Brain (organoid and tissue), 16 donors: ENCODE measurements at places on chromosomes 4 and X.

- DNase-seq = peak; percentile 66
These were observed at the start of gene BMP3 for GRCh38 chr4:81030061-81030980. Gene BMP3, plus strand, starts transcription at chr4:81030708. Its CDS starts 577 bp downstream, at chr4:81031285.

DNA sequence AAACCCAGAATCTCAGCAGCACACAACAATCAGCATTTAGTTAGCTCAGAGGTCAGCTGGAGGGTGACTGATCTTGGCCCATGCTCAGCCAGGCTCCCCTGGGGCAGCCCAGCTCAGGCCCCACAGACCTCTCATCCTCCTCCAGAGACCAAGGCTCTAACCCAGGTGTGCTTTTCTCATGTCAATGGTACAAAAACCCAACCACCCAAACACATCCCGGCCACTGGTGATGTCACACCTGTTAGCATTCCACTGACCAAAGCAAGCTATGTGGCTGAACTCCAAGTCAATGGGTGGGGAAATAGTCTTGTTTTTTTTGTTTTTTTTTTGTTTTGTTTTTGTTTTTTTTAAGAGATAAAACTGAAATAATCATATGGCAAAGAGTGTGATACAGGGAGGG is 77.5 kb downstream of the CYTL1 start:
- DNase-seq = no peak

DNA sequence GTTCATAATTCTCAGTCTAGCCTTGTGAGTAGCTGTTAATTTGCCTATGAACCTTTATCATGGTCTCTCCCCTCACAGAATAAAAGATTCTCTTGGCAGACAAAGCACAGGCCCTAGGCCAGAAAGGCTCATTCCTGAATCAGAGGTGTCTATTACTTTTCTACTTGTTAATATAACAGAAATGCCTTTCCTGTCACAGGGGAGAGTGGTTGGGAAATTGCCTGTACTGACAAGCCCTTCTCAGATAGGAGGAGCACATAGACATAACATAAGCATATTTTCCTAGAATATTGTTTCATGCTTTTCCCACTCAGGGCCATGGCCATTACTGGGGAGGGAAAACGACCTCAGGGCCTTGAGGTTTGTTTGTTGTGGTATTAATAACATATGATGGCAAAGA is 308.3 kb downstream of the BMPR1B start:
- DNase-seq = no peak

DNA sequence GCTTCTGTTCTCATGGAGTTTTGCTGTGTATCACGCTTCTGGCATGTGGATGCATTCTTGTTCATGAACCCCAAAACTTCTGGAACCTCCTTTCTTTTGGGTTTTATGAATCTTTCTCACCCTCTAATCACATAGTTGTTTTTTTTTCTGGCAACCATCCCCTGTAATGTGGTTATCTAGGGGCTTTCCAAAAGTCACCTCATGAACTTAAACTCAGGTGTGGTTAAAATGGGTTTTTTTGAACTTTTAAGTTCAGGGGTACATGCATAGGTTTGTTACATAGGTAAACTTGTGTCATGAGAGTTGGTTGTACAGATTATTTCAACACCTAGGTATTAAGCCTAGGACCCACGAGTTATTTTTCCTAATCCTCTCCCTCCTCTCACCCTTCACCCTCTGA is 1099.4 kb upstream of the SLIT2 start:
- DNase-seq = no peak

DNA sequence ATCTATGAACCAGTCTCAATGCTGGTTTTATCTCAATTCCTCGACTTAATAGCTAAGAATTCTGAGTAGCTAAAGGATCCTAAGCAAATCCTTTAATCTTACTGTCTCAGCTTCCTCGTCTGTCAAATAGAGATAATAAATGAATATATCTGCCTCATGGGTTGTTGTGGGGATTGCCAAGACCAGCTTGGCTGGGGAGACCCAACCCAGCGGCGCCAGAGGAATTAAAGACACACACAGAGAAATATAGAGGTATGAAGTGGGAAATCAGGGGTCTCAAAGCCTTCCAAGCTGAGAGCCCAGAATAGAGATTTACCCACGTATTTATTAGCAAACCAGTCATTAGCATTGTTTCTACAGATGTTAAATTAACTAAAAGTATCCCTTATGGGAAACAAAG is 41.9 kb downstream of the SLC34A2 start:
- DNase-seq = no peak

- no peak for DNase-seq
These were observed 1441.6 kb upstream of the PCDH7 start for GRCh38 chr4:29278585-29278984.

GRCh38 chrX:12007881-12008280 is 130.4 kb upstream of the FRMPD4 start:
- DNase-seq = no peak

DNA sequence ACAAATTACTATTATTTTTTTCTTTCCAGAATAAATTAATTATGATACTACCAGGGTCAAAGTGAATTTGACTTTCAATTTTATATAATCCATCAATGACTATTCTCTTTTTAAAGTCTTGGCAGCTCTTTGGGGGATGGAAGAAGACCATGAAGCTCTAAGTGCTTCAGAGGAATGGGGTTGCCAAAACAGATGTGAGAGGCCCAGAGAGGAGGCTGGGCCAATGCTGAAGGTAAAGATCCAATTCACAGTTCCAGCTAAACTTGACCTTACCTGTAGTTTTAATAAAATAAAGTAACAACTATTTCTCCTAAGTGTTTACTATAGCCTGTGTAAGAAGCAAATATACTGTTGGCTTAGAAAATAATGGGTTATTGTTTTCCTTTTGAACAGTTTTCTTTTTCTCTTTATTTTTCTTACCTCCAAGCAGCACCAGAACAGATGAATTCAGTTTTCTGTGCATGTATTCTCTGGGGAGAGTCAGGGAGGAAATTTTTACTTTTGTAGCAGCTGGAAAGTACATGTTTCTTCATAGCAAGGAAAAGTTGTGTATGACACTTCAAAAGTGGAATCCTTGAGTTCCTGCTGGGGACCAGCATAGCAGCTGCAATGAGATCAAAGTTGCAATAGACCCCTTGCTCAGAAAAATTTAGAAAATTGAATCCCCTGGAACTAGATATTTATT is 104.9 kb downstream of the CEP44 start:
- no peak for DNase-seq

DNA sequence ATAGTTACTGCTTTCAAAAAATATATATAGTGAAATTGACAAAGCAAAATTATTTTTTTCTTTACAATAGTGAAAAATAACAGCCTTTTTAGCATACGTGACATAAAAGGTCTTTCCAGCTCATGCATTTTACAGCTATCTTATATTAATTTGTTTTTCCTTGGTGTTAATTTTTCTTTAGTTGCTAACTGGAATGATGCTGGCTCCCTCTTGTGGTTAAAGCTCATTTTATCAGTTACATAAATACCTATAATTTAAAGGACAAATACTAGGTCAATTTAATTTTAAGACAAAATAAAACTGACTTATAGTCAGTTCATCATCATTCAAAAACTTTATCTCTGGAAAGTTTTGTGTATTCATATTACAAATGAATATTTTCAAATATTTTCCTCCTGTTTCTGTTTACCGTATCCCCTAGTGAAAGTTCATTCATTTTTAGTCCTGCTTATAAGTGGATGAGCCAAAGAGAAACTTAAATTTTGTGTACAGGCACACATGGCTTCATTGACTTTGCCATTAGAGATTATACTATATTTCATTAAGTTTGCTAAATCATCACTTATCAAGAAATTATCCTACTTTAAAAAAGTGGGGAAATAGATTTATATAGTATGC is 9.9 kb upstream of the ANAPC4 start:
- DNase-seq = peak; percentile 53

GRCh38 chr4:182429896-182430295 is 186.7 kb downstream of the TENM3 start:
- no peak for DNase-seq

- no peak for DNase-seq
These were observed 35.3 kb upstream of the SCRG1 start for GRCh38 chr4:173434231-173434630.

DNA sequence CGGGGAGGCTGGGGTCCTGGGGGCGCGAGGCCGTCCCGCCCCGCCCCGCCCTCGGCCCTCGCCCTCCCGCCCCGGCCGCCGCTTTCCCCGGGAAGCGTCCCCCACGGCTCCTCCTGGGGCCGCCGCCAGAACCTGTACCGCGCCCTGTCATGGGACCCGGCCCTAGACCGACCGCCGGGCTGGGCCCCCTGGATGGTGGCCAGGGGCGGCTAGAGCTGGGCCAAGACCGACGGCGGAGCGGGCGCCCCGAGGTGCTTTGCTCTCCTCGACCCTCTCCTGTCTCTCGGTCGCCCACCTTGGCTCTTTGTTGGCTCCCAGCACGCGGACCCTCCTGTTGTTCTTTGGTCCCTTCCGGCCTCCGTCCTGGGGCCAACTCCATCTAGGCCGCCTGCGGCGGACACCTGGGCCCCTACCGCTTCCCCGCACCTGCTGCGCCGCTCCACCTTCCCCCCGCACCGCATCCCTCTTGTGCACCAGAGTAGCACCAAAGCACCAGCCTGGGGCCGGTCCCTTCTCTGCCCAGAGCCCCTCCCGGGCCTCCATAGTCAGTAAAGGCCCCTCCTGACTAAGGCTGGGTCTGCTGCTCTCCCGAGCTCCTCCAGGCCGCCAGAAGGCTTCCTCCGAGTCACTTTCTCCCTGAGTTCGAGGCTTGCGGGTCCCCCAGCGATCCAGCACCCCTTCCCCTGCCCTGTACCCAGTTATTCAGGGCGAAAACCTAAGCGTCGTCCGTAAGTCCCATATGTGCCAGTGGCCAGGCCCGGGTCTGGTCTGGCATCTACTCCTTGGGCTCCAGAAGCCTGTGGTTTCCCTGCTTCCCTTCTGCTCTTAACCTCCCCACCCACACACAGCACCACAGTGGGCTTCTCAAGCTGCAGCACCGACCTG is 587 bp downstream of the TACC3 start:
- DNase-seq = no peak

GRCh38 chr4:80592950-80593349 is 257.4 kb downstream of the CFAP299 start:
- no peak for DNase-seq

DNA sequence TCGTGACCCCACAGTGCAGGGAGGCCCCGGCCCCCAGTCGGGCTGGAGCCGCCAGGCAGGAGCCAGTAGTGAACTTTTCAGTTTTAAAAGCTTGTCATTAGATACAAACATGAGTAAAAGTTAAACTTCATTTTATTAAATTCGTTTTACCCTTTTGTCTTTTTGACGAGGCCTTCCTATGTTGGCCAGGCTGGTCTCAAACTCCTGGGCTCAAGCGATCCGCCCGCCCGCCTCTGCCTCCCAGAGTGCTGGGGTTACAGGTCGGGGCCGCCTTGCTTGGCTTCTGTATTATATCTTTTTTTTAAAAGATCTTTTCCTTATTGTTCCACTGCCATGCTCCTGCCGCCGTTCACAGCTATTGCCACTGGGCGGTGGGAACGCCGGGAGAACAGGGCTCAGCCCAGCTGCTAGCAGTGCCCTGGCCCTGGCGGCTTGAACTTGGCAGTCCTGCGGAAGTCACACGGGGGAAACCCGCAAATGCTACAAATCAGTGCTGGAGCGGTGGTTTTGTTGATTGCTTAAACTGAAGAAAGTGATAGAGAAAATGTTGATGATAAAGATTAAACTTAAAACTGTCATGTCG is 968 bp upstream of the NELFA start:
- peak; percentile 48 for DNase-seq

DNA sequence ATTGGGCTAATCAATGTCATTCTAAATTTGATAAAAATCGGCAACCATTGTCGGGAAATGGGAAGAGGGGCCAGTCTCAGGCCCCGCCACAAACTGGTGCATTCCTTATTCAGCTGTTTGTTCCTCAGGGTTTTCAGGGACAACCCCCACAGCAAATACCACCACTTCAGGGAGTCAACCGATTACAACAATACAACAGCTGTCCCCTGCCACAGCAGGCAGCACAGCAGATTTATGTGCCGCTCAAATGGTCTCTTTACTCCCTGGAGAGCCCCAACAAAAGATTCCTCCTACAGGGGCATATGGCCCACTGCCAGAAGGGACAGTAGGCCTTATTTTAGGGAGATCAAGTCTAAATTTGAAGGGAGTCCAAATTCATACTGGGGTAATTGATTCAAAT is 61.8 kb downstream of the ZNF732 start:
- DNase-seq = no peak

- DNase-seq = no peak
These were observed 190.8 kb upstream of the GEMIN8 start for GRCh38 chrX:14220386-14220944.

- no peak for DNase-seq
These were observed 164.4 kb downstream of the PJA1 start for GRCh38 chrX:69000877-69001276.

DNA sequence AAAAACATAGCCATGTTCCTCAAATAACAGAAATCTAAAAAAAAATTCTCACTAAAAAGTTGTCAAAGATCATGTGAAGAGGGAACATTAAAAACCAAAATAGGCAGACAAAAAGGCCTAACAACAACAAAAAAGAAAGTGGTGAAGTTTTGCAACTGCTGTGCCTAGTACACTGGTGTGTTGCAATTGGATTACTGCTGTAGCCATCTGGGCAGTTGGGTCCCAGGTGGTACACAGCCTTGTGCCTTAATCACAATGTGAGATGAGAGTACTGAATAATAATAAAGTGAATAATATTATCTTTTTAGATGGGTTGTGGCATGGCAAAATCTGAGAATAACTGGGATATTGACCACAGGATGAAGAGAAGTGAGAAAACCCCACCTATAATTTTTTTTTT is 12.0 kb downstream of the C4orf54 start:
- DNase-seq = no peak

DNA sequence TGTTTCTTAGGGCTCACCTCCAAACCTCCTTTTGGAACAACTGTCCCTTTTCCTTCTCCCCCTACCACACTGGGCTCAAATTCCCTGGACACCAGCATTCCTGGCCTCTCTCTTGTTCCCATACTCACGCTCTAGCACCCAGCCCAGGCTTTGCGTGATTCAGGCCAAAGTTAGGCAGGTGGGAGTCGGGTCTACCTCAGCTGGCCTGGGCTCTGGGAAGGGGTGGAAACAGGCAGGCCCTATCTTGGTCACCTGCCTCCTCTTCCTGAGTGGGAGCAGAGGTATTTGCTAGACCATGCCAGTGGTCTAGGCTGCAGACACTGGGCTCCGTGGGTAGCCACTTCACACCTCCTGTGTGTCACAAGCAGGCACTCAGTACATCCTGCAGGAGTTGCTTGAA is 211.1 kb upstream of the MAMLD1 start:
- DNase-seq = no peak

DNA sequence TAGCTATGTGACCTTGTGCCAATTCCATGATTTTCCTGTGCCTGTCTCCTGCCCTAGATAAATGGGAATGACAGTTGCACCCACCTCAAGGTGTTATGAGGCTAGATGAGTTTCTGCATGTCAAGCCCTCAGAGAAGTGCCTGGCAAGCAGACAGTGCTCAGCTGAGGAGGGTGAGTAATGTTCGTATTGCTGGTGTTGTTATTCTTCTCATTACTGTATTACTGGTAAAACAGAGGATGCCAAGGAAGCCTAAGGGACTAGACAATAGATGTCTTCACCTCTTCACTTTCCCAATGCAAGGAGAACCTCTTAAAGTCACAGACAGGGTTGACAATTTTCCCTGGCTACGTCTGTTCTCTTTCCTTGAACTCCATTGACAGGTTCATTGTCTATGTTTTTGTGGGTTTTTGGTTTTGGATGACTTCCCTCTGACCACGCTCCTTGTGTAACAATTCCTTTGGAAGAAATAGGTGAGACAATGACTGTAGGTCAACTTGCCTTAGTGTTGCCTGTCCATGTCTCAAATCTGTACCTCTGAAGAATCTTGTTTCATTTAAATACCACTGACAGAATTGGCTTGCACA is 19.2 kb downstream of the ETDC start:
- no peak for DNase-seq

GRCh38 chr4:40681600-40681999 is 51.9 kb upstream of the RBM47 start:
- DNase-seq = no peak
